HFFc6 (cell line): ENCODE measurements at places on chromosomes 12 and 14. TPM values are rescaled to one million over a fixed set of nuclear protein-coding genes. Genes with fewer than 3 reads are reported as not detected.

BDKRB1 gene
- total RNA-seq, result 41.0 to 67.8 TPM (median 67.4 TPM) in 3 replicates

DNA sequence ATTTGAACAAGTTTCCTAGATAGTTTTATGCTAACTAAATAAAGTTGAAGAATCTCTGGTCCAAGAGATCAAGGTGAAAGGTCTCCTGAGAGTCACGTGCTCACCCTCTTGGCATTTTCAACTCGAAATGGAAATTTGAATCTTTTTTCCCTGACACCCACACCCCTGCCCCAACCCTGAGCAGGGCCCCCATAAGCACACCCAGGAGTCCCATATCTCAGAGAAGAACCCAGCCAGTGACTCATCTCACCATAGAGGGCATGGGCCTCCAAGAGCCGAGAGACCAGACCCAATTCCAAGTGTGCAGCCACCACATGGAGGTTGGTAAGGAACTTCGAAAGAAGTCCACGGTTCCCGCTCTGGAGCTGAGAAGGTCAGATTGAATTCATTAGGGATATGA lies 32.6 kb downstream of the TEP1 start:
- DNase-seq, result no peak

- no peak for DNase-seq
Observed at GRCh38 chr14:54258382-54258781, 138.4 kb upstream of the CDKN3 start.

DNA sequence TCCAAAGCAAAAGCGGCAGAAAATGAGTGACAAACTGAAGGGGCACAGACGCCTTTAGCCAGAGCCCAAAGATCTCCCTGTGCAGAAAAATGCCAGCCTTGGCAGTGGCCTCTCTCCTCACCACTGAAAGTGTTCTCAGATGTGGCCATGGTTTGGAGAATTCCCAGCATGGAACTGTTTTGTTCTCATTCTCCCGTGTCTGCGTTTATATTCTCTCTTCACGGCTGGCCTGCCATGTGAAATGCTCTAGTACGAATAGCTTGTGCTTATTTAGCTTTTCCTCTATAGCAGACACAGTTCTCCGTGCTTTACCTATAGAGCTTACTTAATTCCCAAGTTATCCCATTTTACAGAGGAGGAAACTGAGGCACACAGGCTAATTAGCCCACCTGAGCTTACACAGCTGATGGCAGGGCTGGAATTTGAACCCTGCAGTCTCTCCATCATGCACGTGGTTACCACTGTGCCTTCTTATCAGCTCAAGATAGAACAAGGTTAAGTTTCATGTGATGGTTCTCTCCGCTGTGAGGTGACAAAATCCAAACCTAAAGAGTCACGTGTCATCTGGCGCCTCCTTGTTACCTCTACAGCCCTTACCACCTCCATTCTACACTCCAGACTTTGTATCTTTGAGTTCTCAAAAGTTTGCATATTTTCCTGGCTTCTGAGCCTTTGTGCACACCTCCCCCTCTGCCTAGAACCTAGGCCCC lies 141.6 kb downstream of the GCH1 start:
- DNase-seq, result no peak
